Left lobe of liver (tissue), 2 donors: ENCODE measurements at places on chromosomes 5 and 9. TPM values are rescaled to one million over a fixed set of nuclear protein-coding genes. Genes with fewer than 3 reads are reported as not detected.

DNA sequence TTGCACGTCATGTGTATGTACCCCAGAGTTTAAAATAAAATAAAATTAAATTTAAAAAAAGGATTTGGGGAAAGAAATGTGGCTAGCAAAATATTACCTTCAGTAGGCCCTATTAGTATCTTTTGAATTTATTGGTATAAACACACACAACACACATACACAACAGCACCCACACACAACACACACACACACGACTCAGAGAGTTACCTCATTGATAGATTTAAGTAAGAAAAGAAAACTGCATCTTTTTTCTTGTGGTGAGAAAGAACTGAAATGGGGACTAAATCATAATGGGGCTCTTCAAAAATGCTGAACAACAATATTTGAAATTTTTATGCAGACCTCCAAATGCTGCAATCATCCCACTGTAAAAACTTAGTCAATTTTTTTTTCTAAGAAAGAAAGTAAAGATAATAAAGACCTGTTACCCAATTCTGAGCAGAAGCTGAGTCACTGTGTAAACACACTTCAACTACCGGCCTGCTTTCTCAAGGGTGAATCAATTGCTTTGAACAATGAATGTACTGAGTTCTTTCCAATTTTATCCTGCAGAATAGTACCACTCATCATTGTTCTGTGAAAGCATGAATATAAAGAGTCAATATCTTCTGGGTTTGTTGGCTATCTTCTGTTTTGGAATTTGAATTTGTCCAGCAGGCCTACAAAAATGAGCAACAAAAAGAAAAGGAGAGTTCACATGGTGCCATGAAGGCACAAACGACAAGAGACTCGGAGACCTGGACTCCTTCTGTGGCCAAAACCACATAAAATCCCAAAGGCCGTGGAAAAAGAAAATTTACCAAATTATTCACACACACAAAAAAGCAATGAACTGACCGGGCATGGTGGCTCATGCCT lies 57.9 kb upstream of the CCNG1 start:
- no peak for DNase-seq

- no peak for DNase-seq
Observed at GRCh38 chr9:4508246-4508906, 18.1 kb downstream of the SLC1A1 start.

DNA sequence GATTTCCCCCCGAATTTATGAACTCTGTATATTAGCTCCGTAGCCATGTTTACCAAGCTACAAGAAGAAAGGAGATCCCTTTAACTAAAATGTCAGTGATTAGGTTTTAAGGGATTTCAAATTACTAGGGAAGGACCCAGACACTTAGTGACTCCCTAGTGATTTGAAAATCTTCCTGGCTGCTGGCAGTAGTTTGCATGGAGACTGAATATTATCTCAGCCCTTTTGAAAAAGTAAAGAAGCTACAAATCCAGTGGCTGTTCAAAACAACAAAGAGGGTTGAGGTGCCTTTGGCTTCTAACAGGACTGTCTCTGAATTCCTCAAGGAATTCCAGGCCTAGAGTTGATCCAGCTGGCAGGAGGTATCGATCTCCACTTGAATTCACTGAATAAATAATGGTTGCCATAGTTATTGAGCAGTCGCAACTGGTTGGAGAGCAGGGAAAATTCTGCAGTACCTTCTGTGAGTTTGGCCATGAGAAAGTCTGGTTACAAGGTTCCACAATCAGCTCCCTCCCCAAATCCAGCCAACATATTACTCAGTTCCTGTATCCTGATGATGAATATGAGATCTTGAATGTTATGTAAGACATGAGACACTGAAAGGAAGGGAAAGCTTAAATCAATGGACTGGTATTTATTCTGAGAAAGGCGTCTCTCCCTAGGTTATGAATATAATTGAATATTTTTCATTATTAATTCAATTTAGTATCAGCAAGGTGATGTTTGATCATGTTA lies 37.7 kb downstream of the NR4A3 start:
- DNase-seq, result no peak

DNA sequence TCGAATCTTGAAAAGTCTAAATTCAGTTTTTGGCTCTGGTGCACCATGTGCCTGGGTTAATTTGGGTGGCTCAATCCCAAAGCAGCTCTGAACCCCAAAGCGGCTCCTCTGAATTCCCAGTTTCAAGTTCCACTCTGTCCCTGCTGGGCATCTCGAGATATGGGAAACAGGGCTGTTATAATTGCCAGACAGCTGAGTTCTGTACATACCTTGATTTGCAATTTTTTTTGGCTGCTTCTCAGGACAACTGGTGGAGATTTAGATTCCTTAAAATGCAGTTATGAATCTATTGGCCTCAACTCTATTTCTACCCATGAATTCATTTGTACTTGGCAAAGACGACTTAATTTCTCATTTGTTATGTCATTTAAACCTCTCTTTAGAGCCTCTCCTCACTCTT lies 808.5 kb downstream of the TLE4 start:
- no peak for DNase-seq

DNA sequence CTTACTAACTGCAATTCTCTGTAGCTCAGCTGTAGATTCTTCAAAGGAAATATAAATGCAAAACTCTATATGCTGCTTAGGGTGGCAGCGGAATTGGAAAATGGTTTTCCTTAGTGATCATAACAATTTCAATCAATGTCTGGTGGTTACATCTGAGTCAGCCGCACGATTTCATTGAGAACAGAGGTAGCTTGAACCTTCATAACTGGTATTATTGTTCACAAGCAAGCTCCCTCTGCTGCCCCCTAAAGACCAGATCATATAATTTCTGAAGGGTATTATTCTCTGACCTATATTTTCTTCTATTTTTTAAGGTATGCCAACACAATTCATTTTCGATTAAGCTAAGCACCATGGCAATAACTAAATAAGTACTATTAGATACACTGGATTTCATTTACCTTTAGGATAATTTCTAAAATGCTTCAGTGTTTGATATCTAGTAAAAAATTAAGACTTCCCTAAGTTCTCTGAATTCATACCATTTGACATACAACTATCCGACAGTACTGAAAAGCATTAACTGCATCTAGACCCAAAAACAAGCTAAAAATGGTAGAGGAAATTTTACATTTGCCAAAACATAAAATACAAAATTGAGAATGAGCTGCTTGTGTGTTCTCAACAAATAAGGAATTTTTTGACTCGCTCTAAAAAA lies 181.1 kb upstream of the SPEF2 start:
- no peak for DNase-seq

DNA sequence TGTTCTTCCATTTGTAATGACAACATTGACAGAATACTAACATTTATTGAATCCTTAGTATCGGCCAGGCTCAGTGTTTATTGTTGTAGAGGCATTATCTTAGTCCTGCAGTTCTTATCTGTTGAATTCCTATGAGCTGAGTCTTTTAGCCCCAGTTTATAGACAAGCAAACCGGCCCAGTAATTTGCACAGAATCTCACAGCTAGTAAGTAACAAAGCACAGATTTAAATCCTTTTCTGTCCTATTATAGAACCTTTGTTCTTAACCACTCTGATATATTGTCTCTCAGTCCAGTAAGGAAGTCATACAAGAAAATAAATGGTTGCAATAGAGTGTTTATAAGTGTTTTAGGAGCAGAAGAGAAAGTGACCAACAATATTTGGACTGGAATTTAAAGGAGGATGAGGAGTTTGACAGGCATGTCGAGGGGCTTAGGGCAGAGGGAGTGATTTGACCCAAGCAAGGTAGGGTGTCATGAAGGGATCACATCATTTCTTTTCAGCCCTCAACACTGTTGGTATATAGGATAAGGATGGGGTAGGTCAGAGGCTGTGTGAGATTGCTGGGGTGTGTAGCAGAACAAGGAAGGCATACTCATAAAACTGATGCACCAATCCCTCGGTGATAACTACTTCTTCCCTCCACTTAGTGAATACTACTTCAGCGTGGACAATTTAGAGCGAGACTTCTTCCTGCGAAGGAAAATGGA lies 39.5 kb downstream of the LARP1 start:
- no peak for DNase-seq

- DNase-seq, result no peak
Observed at GRCh38 chr9:6969805-6970204, 212.0 kb downstream of the KDM4C start.

DNA sequence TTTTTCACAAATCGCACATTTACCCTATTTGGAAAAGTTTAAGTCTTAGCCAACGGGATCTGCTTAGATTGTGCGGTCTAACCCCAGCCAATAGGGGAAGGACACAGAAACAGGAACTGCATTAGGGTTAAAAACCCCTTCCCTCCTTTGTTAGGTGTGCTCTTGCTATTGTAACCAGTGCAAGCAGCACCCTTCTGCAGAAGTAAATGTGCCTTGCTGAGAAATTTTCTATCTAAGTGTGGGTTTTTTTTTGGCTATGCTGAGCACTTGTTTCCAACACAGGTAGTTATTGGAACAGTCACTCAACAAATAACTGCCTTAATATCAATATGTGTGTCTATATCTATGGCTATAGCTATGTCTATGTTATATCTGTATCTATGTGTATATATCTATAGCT lies 190.0 kb downstream of the TRIM32 start:
- DNase-seq, result no peak

DNA sequence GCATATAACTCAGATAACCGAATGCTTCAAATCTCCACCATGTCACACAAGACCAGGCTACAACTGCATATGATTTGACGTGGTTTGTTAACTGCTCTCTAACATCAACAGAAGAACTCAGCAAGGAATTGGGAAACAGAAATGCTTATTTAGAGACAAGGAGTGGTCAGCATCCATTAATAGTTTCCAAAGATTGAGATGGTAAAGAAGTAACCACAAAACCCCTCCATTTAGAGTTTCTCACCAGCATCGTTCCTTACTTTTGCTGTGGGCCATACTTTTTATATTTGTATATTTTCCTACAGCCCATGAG lies 25.2 kb downstream of the DPYSL3 start:
- no peak for DNase-seq

DNA sequence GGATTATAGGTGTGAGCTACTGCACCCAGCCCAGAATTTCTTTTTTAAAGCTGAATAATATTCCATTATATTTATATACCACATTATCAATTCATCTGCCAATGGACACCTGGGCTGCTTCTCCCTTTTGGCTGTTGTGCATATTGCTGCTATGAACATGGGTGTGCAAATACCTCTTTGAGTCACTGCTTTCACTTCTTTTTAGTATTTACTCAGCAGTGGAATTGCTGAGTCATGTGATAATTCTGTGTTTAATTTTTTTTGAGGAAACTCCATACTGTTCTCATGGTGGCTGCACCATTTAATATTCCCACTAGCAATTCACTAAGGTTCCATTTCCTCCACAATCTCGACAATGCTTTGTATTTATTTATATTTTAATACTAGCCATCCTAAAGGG lies 36.1 kb upstream of the KIF4B start:
- DNase-seq, result no peak

- no peak for DNase-seq
Observed at GRCh38 chr5:110092955-110093785, 403.4 kb downstream of the MAN2A1 start.

- no peak for DNase-seq
Observed at GRCh38 chr9:129163753-129164152, 14.3 kb downstream of the IER5L start.

GRCh38 chr5:128762661-128763306 lies 202.5 kb upstream of the SLC27A6 start:
- DNase-seq, result no peak

DNA sequence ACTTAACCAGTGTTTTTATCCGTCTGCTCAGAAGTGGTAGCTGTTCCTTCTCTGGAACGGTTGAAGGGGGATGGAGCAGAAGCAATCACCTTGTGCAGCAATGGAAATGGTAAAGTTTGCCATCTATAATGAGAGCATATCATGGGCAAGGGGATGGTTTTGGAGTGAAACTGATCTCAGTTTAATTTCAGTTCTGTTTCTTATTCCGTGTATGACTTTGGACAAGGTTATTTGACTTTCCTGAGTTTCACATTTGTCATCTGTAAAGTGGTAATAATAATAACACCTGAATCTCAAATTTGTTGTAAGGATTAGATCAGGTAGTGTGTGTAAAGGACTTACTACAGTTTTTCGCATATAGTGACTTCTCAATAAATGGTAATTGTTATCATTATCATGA lies 106.1 kb downstream of the PCSK1 start:
- DNase-seq, result no peak

DNA sequence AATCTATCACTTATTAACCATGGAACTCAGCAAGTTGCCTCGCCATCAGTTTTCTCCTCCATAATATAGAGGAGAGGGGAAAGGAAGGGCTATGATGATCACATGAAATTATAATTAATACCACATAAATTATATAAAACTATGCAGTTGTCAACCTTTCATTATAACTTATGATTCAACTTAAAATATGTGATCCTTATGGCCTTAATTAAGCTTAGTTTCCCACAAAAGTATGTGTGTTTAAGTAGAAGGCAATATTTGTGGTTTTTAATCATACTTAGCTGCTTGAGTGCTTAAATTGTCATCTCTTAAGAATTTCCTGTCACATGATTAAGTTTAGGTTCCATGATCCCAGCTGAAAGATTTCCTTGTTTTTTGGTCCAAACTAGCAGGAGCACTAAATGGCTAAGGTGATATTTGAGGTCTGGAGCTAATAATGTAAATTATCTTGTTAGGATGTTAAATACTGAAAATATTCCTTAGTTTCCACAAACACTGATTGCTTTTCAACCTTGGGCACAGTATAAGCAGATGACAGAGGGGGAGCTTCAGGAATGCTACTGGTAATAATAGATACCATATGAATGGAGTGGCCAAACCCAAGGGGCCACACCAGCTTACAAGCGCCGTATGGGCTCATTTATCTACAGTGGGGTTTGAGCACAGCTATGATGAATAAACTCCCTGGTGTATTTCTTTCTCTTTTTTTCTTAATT lies 26.4 kb upstream of the F2R start:
- DNase-seq, result no peak

The NEURL1B gene
- 9.5 TPM for total RNA-seq

The CTNNA1 gene
- total RNA-seq, result 116 TPM

The CCDC107 gene
- 12.6 TPM for total RNA-seq

The FRMD3 gene
- 0.53 TPM for total RNA-seq

The GFRA3 gene
- not detected for total RNA-seq

The LARP1 gene
- total RNA-seq, result 83.2 TPM

The PRRC1 gene
- total RNA-seq, result 28.4 TPM

The NDST1 gene
- 63.7 TPM for total RNA-seq

The FIBCD1 gene
- total RNA-seq, result not detected
